Mucosa of gallbladder (tissue), 1 donor: ENCODE measurements at places on chromosomes 2 and 18.

GRCh38 chr2:68428126-68428525 is 39.0 kb downstream of the FBXO48 start:
- no peak for DNase-seq

DNA sequence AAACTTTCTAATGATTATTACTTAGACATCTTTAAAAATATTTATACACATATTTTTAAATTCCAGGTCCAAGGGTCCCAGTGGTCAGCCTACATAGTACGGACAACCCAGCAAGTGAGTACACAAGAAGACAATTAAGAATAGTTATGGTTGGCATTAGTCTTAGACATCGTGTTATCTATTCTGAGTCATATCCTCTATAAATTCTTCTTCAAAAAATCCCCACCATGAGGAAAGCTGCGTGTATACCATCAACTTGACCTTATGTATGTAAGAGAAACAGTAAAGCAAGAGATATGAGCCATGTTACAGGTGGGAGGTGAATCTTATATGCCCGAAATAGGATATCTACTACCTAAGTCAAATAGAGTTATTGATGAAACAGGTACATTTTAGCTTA is 1339.8 kb downstream of the DPP10 start:
- no peak for DNase-seq

DNA sequence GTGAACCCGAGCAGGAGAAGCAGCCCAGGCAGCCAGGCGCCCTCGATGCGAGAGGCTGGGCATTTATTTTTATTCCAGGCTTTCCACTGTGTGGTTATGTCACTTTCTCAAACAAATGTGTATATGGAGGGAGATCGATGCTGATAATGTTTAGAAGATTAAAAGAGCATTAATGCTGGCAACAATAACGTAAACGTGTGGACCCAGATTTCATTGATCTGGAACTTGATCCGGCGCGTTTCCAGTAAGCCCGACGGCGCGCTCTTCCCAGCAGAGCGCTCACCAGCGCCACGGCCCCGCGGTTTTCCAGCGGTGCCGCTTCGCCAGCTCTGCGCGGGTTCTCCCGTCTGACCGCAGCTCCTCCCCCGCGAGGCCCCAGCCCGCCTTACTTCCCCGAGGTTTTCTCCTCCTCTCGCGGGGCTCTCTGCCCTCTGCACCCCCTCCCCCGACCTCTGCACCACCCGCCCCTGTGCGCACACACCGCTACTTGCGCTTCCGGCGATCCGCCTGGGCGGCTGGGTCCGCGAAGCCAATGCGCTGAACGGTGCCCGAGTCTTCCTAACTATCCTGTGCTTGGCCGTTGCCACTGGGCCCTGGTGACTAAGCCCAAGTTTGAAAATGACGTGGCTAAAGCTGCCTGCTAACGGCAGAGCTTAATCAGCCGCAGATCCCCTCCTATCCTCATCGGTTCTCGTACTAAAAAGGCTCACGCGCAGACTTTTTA is 6.1 kb downstream of the ONECUT2 start:
- no peak for DNase-seq

DNA sequence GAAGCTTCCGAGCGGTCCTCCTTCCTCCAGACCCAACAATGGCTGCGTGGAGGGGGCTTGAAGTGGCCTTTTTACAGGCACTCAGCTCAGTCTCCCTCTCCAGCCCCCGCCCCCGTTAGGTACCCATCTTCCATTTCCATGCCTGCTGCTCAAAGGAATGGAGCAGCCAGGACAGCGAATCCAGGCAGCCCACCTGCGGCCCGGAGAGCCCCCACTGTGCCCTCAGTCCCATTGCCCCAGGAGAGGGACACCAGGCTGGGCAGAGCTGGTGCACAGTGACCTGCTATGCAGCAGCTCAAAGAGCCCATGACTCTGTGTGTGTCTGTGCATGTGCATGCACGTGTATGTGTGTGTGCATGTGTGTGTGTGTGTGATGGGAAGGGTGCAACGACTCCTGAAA is 10.6 kb upstream of the POMC start:
- DNase-seq: no peak

DNA sequence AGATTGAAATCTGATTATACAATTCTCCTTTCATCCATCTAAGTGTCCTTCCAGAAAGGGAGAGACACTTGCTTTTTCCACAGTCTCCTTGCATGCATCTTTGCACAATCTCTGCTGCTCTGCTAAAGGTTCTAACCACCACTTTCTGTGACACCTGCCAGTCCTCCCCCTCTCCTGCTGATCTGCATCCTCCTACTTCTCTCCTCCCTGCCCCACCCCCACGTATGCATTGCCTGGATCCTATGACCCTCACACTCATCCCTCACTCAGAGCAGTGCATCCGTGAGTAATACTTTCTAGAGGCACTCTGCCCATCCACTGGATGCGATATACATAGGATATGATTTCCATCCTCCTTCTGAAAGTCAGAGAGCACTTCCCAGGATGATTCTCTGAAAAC is 27.7 kb upstream of the TRAPPC8 start:
- DNase-seq: no peak
